ENCODE measurements at places on chromosomes 12 and 14.

DNA sequence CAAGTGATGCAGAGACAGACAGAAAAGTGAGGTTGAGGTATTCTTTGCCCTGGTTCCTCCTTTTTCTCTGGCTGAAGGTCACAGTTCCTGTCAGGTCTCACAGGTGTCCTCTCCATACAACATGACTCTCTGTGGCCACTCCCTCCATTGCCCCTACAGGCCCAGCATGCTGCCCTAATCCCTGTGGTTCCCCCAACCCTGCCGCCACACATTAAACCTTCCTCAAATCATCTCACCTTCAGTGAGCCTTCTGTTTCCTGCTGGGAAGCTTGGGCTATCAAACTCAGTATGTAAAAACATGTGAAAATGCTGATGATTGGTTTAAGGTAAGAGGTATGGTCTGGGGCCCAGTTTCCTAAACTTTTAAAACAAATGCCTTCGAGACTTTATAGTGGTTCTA is 159.0 kb upstream of the E2F7 start:
- DNase-seq = no peak

- no peak for DNase-seq
These were observed 225.6 kb upstream of the CRY1 start for GRCh38 chr12:107318806-107319532.

- no peak for DNase-seq
These were observed 2.9 kb upstream of the RNU6-8 start for GRCh38 chr14:32205984-32206383.

DNA sequence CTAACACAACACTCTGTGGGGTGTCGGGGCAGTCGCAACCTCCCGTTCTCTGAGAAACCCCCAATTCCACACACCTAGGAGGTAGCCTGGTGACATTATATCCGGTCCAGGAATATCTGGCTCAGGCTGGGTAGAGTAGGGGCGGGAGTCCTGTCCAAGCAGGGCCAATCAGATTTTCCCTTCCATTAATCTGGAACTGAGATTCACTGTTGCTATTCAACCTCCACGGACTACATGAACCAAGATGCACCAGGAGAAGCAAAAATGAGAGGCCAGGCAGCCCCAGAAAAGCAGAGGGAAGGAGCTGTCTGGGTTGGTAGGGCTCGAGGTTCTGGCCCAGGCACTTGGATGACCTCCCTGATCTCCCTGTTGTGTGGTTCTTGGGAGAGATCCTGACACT is 51.0 kb downstream of the NINJ2 start:
- no peak for DNase-seq

Data from lower leg skin (tissue), 4 donors.